Stimulated activated CD4-positive, alpha-beta T cell treated with anti-CD3 and anti-CD28 coated beads, Interleukin-1b, Interleukin-23, amount 100 ng/mL, for 1 hour (primary cell): ENCODE measurements at places on chromosomes 16 and 17.

DNA sequence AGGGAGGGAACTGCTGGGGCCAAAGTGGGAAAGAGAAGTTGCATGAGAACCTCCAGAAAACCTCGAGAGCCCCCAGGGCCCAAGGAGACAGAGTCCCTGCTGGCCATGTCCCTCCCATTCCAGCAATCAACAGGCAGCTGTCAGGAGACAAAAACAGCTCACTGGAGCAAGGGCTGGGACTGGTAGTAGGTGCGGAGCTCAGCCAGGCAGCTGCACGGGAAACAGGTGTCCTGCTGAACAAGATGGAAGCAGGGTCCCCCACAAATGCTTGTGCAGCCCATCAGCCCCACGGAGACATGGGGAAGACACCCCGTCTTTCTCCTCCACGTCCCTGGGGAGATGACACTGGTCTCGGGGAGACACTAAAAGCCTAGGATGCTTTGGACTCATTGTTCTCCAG is 34.5 kb downstream of the SDK2 start:
- no peak for DNase-seq

GRCh38 chr17:17760350-17760749 is 76.4 kb downstream of the SREBF1 start:
- no peak for DNase-seq

- no peak for DNase-seq
These were observed 234.4 kb upstream of the KIF2B start for GRCh38 chr17:53588317-53588716.

DNA sequence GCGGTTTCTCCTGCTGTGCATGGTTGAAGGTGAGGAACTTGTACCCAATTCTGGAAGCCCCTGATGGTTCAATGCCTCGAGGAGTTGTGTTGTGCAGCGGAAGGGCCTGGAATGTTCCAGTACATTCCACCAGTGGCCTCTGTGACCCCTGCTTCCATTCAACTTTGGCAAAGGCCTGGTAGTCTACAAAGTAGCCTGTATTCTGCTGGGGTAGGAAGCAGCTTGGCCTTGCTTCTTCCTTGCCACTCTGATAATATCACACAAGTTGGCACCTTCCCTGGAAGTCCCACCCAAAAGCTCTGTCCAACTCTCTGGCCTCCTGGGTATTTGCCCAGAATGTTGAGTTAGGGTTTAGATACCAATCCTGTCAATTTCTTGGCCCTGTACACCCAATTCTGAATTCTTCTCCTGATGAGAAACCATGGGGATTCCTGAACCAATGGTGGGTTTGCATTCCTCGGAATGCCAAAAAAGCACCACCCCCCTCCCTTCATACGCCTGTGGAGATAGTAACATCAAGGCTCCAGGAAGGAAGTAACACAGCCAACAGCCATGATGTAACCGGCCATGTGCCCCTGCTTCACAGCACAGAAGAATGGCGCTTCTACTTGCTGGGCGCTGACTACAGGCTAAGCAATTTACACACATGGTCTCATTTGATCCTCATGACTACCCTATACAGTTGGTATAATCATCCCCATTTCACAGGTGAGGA is 11.8 kb upstream of the FAM117A start:
- DNase-seq = no peak

DNA sequence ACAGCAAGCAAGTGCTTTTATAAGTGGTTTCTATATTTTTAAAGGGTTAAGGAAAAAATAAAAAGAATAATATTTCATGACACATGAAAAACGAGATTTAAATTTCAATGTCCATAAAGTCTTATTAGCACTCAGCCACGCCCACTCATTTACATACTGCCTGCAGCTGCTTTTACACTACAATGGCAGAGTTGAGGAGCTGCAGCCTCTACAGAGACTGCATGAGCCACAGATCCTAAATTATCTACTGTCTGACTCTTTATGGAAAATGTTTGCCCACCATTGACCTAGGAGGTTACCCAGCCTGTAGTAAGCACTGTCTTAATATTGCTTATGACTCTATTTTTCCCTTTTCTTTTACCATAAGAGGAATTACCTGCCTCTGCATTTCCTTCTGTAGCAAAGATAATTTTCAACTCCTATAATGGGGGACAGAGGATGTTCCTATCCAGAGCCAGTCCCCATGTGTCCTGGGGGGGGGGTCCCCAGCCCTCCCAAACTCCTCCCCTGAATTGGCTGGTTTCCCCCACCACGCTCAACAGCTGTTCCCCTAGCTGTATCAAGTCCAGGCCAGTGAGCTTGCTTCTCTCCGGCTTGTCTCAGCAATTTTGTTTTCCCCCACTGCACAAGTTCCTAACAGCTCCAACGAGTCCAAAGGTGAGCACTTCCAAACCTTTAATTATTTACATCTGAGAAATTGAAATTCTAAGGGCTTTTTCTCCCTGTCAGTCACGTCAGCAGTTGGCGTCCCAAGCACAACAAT is 139.4 kb upstream of the ERCC4 start:
- no peak for DNase-seq

DNA sequence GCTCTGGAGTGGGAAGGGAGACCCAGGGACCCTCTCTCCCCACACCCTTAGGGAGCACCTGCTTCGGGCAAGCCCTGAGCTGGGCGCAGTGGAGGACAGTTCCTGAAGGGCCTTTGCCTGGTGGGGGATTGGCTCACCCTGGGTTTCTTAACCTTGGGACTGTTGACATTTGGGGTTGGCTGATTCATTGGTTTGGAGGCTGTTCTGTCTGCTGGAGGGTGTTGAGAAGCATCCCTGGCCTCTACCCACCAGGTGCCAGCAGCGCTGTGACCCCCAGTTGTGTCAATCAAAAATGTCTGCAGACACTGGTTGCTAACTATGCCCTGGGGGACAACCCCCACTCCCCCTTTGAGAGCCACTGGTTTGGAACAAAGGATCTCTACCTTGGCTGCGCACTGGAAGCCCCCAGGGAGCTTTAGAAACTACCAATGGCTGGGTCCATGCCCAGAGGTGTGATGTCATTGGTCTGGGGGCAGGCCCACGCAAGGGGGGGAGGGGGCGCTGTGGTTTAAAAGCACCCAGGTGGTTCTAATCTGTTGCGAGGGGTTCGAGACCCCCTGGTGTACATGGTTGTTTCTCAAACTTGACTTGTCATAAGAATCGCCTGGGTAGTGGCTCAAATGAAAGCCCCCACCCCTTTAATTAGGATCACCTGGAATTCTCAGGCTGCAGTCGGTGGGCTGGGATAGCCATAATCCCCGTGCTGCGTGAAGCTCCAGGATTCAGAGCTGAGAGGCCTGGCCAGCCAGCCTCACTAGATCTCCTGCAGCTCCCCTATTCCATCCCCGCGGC is 151.9 kb upstream of the GSE1 start:
- DNase-seq = no peak
